Renal pelvis (tissue), 12 donors: ENCODE measurements at places on chromosomes 7 and 10. TPM values are rescaled to one million over a fixed set of nuclear protein-coding genes. Genes with fewer than 3 reads are reported as not detected.
A peak's percentile ranks its signal among the peaks of the same experiment; 100 is the strongest.

- DNase-seq = peak; percentile 81
Measured at GRCh38 chr7:4631380-4632179, 50.5 kb upstream of the FOXK1 start.

- no peak for DNase-seq
Measured at GRCh38 chr7:32062150-32062549, 8.1 kb downstream of the PDE1C start.

GRCh38 chr10:132363921-132364593 is 32.1 kb downstream of the LRRC27 start:
- no peak for DNase-seq

Gene CPN1
- polyA plus RNA-seq = 3.8 TPM

Gene HOXA10
- polyA plus RNA-seq = 148 TPM

Gene CASP7
- 23.9 TPM for polyA plus RNA-seq
